Stimulated activated CD4-positive, alpha-beta T cell treated with anti-CD3 and anti-CD28 coated beads, TNF-alpha, amount 100 ng/mL, for 4 hours (primary cell): ENCODE measurements at places on chromosomes 6 and 20.

DNA sequence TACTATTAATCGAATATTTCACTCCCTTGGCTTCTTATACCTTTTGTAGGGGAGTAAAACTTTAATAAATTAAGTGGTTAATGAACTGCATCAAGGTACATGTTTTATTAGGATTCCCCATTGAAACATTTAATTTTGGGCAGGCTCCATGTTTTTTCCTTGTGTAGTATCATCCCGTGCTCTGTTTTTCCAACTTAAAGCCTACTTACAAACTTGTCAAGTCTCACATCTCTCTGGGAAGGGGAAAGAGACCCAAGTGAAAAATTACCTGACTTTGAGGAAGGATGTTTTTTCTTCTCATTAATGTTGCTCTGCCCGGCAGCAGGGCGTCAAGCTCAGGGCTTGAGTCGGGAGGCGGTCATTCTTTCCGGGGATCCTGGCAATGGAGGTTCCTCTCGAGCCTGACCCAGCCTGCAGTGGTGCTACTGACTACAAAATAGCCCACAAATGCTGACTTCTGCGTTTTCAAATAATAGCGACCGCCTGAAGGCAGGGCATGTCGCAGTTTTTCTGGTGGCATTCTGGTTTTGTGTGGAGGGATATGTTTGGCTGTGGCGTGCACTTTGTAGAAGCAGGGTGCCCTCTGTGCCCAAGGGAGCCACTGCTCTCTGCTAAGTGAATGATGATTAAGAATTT is 2.4 kb downstream of the DSP start:
- DNase-seq, result no peak

GRCh38 chr6:109686566-109687265 is 4.3 kb downstream of the AK9 start:
- DNase-seq, result no peak

- DNase-seq, result no peak
These were observed 52.0 kb downstream of the CSE1L start for GRCh38 chr20:49098136-49098535.

DNA sequence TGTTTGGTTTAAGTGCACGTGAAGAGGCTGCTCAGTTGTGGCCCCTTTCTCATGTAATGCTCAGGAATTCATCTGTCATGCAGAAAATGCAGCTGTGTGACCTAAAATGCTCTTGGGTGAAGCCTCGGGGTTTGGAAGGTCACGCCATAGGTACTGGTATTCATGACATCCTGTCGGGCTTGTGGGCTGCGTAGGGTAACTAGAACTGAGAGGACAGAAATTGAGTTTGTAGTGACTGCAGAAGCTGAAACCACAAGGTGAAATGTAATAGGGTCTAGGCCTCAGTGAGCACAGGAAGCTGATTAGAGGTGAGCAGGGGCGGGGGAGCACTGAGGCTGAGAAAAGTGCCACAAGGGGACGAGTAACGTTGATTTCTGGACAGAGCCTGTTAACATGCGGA is 128.8 kb downstream of the SOBP start:
- DNase-seq, result no peak

- no peak for DNase-seq
These were observed 112.8 kb upstream of the TSHZ2 start for GRCh38 chr20:52859156-52859876.

- no peak for DNase-seq
These were observed 3.7 kb upstream of the NCOA6 start for GRCh38 chr20:34829191-34829590.

DNA sequence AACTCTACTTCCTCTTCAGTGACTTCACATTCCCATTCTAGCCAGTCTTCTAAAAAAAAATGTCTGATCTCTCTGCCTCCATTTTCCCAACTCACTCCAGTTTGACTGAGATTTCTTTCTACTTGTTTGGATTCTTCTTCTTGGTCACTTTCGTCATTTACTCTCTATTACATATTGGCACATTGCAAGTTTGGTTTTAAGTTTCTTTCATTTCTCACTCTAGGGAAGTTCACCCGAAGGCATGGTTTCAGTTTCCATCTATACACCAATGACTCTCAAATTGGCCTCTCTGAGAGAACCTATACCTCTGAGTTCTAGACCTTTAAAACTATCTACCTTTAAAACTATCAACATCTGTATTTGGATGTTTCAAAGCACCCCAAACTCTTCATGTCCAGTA is 51.3 kb downstream of the CD109 start:
- no peak for DNase-seq

- DNase-seq, result no peak
These were observed 49.4 kb upstream of the FAM135A start for GRCh38 chr6:70363741-70364493.

DNA sequence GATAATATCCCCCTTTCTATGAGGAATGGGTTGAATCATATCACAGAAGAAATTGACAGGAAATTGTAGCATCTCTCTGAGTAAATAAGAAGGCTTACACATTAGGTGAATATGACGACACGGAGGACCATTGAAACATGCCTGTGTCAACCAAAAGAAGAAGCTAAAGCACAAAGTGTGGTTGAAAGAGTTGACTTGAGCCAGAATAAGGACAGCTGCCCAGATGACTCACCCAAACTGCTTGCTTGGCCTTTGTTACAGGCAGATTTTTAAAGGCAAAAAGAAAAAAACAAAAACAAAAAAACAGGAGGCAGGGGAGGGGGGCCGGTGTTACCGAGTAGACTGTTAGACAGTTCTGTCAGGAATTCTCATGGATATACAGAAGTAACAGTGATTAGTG is 129.8 kb upstream of the EDN1 start:
- DNase-seq, result no peak

- DNase-seq, result no peak
These were observed 622 bp downstream of the SS18L1 start for GRCh38 chr20:62143957-62144825.

- no peak for DNase-seq
These were observed 6.8 kb downstream of the PROKR2 start for GRCh38 chr20:5309971-5310370.

GRCh38 chr6:120056085-120056484 is 706.5 kb upstream of the MAN1A1 start:
- no peak for DNase-seq

GRCh38 chr6:586553-586952 is 70.3 kb downstream of the HUS1B start:
- no peak for DNase-seq

DNA sequence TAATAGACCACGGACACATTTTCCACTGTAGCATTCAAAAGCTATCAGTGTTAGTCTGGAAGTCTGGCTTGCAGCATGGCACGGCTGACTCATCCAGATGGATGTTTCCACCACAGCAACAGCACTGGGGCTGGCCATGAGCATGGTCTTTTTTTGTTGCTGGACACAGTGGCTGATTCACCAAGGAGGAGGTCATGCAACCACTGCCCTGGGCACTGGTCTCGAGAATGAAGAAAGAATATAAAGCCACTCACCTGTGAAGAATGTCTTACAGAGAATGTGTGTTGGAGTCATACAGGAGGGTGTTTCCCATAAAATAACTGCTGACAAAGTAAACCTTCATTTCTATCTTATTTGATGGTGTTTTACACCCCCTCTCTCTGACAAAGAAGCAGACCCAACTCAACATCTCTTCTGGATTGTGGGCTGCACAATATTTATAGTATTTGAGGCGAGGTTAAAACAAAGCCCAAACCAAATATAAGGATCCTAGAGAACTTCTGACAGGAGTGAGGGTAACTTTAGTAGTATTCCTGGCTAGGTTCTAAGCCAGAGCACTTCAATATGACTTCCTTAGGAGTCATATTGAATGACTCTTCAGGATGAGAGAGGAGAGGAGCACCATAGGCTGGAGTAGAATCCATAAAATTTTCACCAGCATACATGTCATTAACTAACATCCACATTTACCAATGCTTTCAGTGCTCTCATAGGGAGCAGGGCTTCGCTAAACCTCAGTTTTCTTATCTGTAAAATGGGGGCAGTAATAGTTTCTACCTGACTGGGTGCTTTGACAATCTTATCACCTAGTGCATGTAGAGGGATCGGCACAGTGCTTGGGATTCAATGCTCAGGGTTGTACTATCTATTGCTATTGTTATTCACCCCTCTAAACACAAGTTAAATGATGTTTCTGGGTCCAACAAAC is 121.4 kb downstream of the KIF13A start:
- no peak for DNase-seq

GRCh38 chr20:24658920-24659660 is 189.7 kb downstream of the SYNDIG1 start:
- DNase-seq, result no peak

GRCh38 chr6:166633732-166634535 is 6.9 kb upstream of the RPS6KA2 start:
- no peak for DNase-seq

DNA sequence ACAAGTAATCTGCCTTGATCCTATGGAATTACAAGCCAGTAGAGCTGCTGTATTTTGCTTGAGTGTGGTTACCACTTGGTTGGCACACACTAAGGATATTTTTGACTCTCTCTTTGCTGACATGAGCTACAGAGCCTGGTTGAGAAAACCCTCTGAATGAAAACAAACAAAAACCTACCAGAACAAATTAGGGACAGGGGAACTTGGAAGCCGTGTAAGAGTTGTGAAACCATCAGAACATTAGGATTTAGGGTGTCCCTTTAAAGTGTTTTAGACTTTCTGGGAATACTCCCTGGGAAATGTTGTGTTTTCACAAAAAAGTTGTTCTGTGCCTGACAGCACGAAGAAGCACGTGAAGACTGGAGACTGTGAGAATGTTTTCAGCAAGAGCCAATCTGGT is 20.5 kb upstream of the PDE7B start:
- DNase-seq, result no peak

DNA sequence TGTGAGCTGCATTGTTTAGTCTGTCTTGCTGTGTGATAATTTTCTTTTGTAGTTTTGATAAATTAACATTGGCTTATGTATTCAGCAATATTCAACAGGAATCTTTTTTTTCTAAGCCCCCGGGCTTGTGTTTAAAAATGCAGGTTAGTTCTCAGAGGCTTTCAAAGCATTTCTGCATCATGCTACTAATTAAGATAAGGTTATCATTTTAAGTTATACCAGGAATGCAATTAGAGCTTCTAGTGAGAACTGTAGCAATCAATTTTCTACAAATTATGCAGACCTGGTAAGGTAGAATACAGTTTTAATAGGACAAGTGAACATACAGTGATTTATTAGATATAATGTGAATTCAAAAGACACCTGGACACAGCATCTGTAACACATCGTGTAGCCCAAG is 179.2 kb downstream of the PRL start:
- DNase-seq, result no peak

GRCh38 chr6:168671863-168672546 is 231.0 kb downstream of the SMOC2 start:
- DNase-seq, result no peak

DNA sequence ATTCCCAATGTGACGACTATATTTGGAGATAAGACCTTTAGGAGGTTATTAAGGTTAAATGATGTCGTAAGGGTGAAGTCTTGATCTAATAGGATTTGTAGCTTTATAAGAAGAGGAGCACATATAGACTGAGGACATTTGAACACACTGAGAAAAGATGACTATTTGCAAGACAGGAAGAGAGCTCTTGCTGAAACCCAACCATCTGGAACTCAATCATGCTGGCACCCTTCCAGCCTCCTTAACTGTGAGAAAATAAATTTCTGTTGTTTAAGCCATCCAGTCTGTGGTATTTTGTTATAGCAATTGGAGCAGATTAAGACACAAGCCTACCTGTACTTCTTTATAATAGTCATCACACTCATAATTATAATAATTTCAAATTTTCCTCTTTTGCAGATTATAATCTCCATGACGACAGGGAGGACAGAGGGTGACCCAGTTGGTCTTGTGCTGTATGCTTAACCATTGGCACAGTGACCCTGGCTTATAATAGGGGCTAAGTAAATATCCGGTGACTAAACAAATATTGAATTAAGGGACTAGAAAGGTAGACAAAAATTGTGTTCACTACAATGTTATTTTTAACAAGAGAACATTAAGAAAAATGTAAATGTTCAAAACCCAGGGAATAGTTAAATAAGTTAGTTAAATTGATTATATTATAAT is 206.4 kb upstream of the HDDC2 start:
- DNase-seq, result no peak

DNA sequence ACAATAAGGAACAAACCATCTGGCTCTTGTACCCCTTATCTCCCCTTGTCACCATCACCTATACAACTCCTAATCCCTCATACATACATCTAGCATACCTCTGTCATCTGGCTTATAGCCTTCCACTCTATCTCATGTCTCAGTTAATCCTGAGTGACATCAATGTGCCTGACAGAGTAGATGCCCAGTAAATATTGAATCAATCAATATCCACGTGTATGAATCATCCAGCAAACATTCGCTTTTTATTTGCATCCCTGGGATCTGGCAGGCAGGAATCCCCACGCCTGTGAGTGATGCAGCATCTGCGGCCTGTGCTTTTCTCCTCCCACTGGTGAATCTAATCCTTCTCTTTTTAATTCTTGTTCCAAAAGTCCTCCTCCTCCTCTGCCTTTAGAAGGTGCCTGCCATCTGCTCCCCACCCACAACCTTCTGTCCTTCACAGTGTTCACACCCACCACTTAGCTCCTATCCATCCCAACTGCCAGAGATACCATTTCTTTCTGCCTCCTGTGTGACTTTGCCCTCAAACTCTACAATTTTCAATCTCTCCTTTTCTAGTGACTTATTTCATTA is 37.6 kb downstream of the ZNF391 start:
- no peak for DNase-seq

GRCh38 chr20:6055161-6055783 is 1.4 kb upstream of the LRRN4 start:
- DNase-seq, result no peak

DNA sequence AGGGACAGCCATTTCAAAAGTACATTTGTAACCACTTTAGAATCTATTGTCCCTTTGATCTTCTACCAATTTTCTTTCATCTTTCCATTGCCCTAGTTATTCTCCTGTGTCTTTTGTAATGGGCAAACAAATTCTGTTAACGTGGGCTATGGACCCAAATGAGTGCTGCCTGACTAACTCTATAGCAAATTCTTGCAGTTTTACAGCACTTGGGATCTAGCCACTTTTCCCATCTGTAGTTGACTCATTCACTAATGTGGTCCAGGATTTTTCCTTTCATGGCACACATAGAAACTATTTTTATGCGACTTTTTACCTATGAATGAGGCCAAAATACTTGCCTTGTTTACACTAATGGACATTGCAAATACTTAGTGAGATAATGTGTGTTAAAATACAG is 52.0 kb downstream of the GRIK2 start:
- no peak for DNase-seq

GRCh38 chr20:62700261-62700930 is 8.2 kb upstream of the NTSR1 start:
- DNase-seq, result no peak
